ENCODE measurements at places on chromosomes 16 and 17.

DNA sequence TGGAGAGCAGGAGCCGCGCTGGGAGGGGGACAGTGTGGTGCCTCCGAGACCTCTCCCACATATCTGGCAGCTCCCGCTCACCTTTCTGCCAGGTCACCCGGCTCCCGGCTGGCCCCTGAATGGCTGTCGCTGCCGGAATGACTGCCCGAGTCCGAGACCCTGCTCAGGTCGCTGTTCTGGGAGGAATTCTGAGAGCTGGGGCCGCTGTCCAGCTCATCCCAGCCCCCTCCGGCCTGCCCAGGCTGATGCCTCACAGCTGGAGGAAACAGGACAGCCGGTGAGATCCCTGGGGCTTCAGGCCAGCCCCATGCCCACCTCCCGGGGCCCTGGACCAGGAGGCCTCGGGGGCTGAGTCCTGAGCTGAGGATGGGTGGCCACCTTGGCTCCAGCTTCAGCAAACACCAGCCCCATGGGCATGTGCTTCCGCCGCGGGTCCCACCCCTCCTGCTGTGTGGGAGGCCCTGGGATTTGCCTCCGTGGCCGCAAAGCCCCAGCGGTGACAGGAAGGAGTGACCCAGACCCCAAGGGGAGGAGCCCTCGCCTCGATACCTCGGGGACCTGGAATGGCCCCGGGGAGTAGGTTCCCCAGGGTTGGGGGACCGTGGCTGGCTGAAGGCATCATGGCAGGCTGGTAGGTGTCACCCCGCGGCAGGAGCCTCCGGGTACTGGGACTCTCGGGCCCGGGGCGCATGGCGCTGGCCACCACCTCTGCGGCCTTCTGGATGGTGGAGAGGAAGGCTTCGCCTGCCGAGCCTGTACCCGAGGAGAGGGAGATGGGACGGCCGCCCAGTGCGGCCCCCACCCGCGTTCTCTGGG lies 6.9 kb downstream of the TEPSIN start:
- DNase-seq: no peak

- DNase-seq: no peak
These were observed 58.8 kb upstream of the MAF start for GRCh38 chr16:79659344-79659743.

DNA sequence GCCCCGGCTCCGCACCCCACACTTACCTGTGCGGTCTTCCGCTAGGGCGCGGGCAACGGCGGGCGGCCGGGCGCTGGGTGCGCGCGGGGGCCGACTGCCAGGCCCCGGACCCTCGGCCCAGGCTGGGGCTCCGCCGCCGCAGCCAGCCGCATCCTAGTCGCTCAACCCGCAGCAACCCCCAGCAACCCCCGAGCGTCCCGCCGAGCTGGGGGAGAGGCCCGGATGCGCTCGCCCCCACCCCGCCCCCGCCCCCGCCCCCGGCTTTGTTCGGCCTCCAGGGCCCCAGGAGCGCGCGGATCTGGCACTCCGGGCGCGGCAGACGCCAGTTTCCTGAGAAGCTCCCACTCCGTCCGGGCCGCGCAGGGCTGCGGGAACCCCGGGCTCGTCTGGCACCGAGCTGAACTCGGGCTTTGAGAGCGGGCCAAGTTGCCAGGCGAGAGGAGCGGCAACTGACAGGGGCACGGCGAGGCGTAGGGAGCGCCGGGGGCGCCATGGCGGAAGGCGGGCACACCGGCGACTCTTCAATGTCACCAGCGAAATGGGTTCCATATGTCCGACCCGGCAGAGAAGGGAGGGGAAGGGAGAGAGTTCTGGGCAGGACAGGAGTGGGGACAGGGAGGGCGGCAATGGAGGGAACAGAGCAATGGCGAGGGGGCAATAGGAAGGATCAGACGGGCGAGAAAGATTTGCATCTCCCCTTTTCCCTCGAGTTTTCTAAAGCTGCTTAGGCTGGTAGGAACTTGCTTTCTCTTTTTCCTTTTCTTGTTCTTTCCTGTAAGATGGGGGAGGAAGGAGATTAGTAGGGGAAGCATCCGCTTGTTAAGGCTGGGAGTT lies 13.7 kb downstream of the HOXB4 start:
- no peak for DNase-seq

- no peak for DNase-seq
These were observed 77.1 kb downstream of the ARSG start for GRCh38 chr17:68368387-68368786.

DNA sequence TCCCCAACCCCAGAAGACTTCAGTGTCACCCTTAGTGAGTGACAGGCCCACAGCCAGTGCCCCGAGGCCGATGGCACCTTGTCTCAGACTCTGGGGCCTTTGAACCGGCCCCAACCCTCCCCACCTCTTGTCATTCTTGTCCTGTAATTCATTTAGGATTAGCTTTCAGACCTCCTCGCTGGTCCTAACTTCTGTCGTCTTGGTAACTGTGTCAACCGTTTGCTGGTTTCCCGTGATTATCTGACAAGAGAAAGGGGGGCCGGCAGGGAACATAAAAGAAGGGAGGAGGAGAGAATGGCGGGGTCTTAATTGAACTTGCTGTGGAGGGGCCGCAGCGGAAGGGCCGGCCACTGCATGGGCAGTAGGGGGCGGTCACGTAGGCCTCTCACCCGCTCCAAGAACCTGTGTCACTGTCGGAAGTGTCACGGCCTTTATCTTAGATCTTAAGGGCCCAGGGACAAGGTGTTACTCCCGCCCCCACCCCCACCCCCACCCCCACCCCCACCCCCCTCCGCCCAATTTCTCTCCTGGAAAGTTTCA lies 46.5 kb upstream of the GSE1 start:
- DNase-seq: no peak

- DNase-seq: no peak
These were observed 621.1 kb downstream of the CDH8 start for GRCh38 chr16:61415126-61415525.
